Muscle of back (tissue), 13 donors: ENCODE measurements at places on chromosomes 5 and 9. TPM values are rescaled to one million over a fixed set of nuclear protein-coding genes. Genes with fewer than 3 reads are reported as not detected.

The NR5A1 gene
- not detected for polyA plus RNA-seq

The OR13D1 gene
- not detected for polyA plus RNA-seq

The PCDHGB5 gene
- 3.0 TPM for polyA plus RNA-seq

The COL15A1 gene
- polyA plus RNA-seq = 206 TPM

The DRD1 gene
- polyA plus RNA-seq = 0.05 TPM

The NEUROG1 gene
- polyA plus RNA-seq = not detected

The KCNIP1 gene
- 4.6 TPM for polyA plus RNA-seq

The TLE1 gene
- 59.9 TPM for polyA plus RNA-seq

The NFX1 gene
- polyA plus RNA-seq = 33.4 TPM

The PAPPA gene
- 1.2 TPM for polyA plus RNA-seq

The IFNA21 gene
- polyA plus RNA-seq = not detected

The NR6A1 gene
- polyA plus RNA-seq = 1.1 TPM

The TMEM250 gene
- polyA plus RNA-seq = 23.3 TPM

The SIL1 gene
- 26.6 TPM for polyA plus RNA-seq

The GPR21 gene
- 0.20 TPM for polyA plus RNA-seq

The BHMT2 gene
- polyA plus RNA-seq = 2.1 TPM

The SLC36A2 gene
- 0.17 TPM for polyA plus RNA-seq

The NMUR2 gene
- polyA plus RNA-seq = 0.20 TPM

The FRMPD1 gene
- 9.4 TPM for polyA plus RNA-seq

The FAM200C gene
- polyA plus RNA-seq = 9.2 TPM

The SLC6A3 gene
- 0.05 TPM for polyA plus RNA-seq

The FBXL7 gene
- polyA plus RNA-seq = 23.4 TPM

The CDH10 gene
- polyA plus RNA-seq = 0.39 TPM

The RUSC2 gene
- polyA plus RNA-seq = 59.6 TPM

The VCAN gene
- polyA plus RNA-seq = 365 TPM

The PCDHGA2 gene
- 2.9 TPM for polyA plus RNA-seq

The CMYA5 gene
- polyA plus RNA-seq = 187 TPM

The PCDHB13 gene
- polyA plus RNA-seq = 3.5 TPM

The FOXB2 gene
- polyA plus RNA-seq = not detected
